CD4-positive, alpha-beta memory T cell (primary cell): ENCODE measurements at places on chromosomes 1 and 21. TPM values are rescaled to one million over a fixed set of nuclear protein-coding genes. Genes with fewer than 3 reads are reported as not detected.

Gene EXTL1
- 0.12 TPM for total RNA-seq

Gene LMOD1
- total RNA-seq: not detected

Gene SLC2A5
- not detected for total RNA-seq

Gene LCE1B
- total RNA-seq: not detected

Gene TSHB
- not detected for total RNA-seq

Gene COL16A1
- total RNA-seq: not detected

Gene SPATA21
- not detected for total RNA-seq

Gene SLAMF8
- 2.0 TPM for total RNA-seq

Gene NR1I3
- total RNA-seq: not detected

Gene SEC16B
- total RNA-seq: not detected

Gene CA6
- not detected for total RNA-seq

Gene SH3BGR
- total RNA-seq: 0.58 TPM

Gene NKAIN1
- not detected for total RNA-seq

Gene KCNJ15
- total RNA-seq: 1.1 TPM

Gene PANK4
- total RNA-seq: 88.9 TPM

Gene ADSS2
- total RNA-seq: 60.9 TPM

Gene EXO1
- total RNA-seq: 0.44 TPM

Gene SPAG17
- total RNA-seq: not detected

Gene TSPAN2
- 3.5 TPM for total RNA-seq

Gene GREM2
- 1.6 TPM for total RNA-seq

Gene UMODL1
- 1.1 TPM for total RNA-seq

Gene ZNF695
- not detected for total RNA-seq

Gene IFNAR1
- 62.5 TPM for total RNA-seq

Gene MRPL55
- total RNA-seq: 64.5 TPM

Gene GRIK3
- total RNA-seq: not detected

Gene CLCA1
- total RNA-seq: not detected

Gene IGSF3
- total RNA-seq: not detected

Gene TAL1
- total RNA-seq: not detected

Gene PTPN14
- total RNA-seq: 0.20 TPM
